ENCODE measurements at places on chromosomes 3 and 15. TPM values are rescaled to one million over a fixed set of nuclear protein-coding genes. Genes with fewer than 3 reads are reported as not detected.

DNA sequence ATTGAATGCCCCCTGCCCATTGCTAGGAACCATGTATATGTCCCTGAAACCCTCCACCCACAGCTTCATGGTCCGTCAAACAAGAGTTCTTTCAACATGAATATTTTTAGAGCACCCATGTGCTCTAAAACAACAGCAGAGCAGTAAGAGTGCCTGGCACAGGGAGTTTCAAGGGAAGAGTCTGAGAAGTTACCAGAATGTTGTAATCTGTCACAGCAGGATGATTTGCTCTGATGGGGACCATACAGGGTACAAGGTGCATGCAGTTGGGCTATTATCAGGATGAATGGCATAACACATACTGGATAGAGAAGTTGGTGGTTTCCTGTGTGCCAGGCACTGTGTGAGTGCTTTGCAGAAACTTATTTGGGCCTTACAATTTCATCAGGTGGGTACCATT, 27.8 kb upstream of the FLNB start:
- DNase-seq: no peak

- no peak for DNase-seq
These were observed 10.8 kb downstream of the CMTM8 start for GRCh38 chr3:32249184-32249782.

DNA sequence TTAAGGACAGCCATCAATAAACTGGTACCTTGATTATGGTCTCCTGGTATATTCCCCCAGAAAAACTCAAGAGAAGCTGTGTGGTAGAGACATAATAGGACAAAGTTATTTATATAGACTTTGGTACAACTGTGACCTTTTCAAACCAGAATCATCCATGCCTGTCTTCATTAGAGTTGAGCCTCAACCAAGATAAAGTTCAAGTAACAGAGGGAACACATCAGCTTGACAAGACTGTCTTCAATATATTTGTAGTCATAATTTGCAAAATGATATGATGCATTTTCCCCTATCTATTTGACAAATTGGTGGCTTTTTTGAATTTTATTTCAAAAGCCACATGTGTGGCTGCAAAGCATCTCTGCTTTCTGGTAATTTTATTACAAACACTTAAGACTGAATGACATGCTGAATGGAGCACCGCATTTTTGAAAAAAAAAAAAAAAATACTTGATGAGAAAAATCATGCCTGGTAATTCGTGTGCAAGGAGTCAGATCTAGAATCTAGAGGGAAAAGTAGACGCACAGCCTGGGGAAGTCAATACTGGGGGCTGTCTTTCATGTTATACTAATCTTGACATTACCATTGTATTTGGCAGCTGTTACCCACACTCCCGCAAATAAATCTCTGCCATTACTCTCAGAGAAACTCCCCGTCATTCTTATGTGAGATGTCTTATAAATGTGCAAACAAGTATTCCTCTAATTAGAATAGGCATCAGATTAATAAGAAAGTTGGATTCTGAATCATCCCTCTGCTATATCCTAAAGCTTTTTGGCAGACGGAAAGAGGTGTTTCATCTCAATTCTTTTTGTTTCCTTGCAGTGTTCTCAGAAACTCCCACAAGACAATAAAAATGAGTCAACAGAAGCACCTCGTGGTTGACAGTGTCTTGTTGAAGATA, 554.8 kb upstream of the CBLB start:
- no peak for DNase-seq

DNA sequence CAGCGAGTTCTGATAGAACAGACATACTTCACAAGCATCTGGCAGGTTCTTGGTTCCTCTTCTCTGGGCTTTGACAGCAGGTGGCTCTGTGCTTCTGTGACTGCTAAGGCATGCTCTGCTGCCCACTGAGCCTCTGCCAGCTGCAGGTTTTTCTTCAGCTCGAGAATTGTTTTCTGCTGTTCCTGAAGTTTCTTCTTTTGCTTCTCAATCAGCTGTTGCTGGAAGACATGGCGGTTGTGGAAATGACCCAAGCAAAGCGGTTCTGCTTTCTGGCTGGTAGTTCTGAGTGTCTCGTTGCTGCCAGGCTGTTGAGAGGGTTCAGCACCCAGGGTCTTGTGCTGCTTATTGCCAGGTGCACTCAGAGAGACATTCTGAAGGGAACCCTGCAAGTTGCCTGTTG, 50.8 kb downstream of the CCDC191 start:
- no peak for DNase-seq

Gene MUC13
- total RNA-seq: 1.9 TPM

Gene CHST13
- total RNA-seq: 3.3 TPM

Gene DLG1
- 101 TPM for total RNA-seq

Data from kidney (tissue), 22 donors.